GM12891 (cell line): ENCODE measurements at places on chromosomes 2 and 18.

DNA sequence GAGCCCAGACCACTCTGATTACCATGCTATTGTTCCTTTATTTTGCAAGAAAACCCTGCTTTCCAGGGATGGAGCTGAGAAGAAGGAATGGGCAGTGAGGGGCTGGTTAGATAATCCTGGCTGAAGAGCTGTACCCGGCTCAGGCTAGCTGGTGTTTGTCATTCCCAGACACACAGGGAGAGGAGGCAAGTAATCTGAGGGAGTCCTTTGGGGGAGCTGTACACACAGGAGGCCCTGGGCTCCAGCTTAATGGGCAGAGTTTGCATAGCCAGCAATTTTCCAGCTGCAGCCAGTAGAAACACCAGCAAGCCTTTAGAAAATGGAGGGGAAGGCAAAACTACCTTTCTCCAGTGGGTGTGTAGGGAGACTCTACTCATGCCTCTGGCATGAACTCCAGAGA lies 259.3 kb downstream of the SOX11 start:
- DNase-seq: no peak

DNA sequence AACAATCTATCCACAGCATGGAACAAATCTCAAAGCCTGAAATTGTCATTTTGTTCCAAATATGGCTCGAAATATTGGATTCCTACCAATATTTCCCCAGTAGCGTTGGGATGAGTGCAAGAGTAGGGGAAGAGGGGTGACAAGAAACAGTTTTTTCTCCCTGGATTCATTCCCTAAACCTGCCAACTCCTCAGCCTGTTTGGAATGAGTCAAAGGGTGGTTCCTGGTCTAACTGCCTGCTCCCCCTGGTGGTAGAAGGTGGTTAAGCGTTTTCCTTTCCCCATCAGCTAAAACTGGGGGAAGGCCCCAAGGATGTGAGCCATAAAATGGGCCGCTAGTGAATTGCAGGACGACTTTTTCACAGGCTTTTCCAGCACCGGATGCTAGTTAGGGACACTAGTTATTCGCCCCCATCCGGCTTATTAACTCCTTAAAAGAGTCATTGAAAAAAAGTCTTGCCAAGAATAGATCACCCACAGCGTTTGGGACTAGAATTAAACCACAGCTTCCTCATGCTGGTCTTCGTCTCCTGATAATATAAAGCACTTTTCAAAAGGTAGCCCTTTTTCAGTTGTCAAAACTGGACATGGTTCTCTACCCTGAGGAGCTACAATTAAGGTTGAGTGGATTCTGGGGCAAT lies 72.5 kb downstream of the DHRS9 start:
- DNase-seq: peak; percentile 25

- no peak for DNase-seq
Measured at GRCh38 chr2:85319796-85320195, 8.0 kb downstream of the TGOLN2 start.

- no peak for DNase-seq
Measured at GRCh38 chr2:42856891-42857632, 64.7 kb upstream of the HAAO start.

- DNase-seq: no peak
Measured at GRCh38 chr2:139293992-139294548, 513.9 kb upstream of the NXPH2 start.

DNA sequence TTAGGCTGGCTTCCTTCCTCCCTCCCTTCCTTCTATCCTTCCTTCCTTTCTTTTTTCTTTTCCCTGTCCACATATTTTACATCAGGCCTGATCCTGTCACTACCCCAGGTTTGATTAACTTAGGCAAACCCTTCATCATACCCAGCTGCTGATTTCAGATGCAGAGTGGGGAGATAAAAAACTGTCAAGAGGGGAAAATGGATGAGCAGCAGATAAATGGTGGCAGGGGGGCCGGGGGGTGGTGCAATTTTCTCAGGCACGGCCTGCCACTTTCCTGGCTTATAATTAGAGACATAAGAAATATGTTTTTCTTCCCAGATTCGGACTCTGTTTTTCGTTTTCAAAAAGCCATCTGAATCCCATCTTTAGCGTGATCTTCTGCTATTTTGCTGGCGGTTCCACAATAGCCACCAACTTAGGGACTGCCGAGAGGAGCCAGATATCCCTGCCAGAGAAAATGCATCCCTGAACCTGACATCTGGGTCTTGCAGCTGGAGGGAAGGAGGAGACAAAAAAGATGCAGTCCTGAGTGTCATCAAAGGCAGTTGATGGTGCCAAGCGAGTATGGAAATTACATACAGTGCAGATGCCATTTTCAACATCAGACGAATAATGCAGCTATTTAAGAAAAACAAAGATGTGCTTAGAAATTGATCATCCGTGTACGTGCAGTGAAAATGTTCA lies 49.9 kb downstream of the CXCR4 start:
- DNase-seq: no peak

- DNase-seq: no peak
Measured at GRCh38 chr2:231525248-231526163, 4.7 kb downstream of the NMUR1 start.

DNA sequence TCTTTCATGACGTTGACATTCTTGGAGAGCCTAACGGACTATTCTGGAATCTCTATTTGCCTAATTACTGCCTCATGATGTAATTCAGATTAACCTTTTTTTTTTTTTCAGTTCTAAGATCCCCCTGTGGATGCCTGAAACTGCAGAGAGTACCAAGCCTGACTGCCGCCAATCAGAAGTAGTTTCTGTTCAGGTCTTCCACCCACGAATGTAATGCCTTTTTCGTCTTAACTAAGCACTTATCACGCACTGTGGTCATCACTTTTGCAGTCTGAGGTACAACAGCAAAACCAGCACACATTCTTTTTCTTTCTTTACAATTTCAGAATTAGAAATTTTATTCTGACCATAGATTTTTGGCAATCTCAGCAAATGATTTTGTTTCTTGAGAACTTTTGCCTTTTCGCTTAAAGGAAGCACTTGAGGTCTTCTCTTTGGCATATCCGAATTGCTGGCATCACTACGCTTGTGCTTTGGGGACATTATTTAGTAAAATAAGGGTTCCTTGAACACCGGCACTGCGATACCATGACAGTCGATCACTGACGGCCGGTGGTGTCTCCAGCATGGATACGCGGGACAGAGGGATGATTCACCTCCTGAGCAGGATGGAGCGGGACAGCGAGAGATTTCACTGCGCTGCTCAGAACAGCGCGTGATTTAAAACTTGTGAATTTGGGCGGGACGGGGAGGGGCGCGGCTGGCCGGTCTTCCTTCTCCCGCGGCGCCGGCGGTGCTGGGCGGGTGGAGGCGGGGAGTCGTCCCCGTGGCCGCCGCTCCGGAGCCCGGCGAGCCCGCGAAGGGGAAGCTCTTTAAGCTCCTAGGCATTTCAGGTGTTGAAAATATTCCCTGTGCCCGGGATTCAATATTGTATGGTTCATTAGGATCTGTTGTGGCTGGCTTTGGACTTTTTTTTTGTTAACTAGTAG lies 32.0 kb upstream of the GPR55 start:
- DNase-seq: no peak

DNA sequence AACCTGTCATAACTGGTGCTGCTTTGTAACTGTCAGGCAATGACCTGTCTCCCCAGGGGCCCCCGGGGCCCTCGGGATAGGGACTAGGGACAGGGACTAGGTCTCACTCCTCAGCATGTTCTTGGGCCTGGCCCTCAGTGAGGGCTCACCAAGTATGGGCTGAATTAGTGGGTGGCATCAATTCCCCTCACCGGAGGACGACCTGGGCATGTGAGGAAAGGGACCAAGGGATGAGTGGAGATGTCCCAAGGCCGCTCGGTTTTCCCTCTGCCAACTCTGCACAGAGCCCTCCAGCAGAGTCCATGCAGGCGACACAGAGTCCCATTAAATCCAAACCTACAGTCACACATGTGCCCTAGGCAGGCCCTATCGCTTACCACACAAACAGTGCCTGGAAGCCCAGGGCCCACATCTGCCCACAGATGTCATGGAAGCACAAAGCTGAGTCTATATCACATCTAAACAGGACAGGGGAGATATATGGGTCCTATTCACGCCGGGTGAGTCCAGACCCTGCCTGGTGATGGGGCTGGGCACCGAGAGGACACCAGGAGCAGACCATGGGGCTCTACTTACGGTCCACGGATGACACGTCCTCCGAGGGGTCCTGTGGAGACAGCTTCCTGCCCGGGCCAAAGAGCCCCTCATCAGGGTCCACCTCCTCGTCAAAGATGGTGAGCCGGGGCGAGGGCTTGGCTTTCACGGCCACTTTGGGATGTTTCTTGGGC lies 26.6 kb downstream of the HS1BP3 start:
- DNase-seq: no peak

- no peak for DNase-seq
Measured at GRCh38 chr2:197628043-197628500, 47.3 kb downstream of the RFTN2 start.

- no peak for DNase-seq
Measured at GRCh38 chr2:2993172-2993692, 384.4 kb downstream of the EIPR1 start.

- DNase-seq: no peak
Measured at GRCh38 chr2:11444737-11445136, 21.2 kb downstream of the E2F6 start.
